ENCODE measurements at places on chromosomes 3 and 15. TPM values are rescaled to one million over a fixed set of nuclear protein-coding genes. Genes with fewer than 3 reads are reported as not detected.
A peak's percentile ranks its signal among the peaks of the same experiment; 100 is the strongest.

DNA sequence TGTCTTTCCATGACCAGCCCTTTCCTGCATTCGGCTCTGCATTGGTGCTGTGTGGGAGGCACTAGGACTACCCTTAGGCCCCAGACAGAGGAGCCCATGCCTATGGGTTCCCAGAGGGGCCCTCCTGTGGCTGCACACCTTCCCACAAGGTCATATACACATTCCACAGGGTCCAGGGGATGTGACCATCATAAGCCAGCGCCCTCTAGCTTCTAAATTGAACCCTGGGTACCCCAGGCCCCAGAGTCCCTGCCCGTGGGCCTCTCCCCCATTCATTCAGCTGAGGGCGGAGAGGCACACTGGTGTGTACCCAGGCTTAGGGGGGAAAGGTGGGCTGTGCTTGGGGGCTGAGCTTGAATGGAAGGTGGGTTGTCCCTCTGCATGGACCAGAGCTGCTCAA is 10.2 kb upstream of the SLC6A6 start:
- DNase-seq: peak; percentile 8

DNA sequence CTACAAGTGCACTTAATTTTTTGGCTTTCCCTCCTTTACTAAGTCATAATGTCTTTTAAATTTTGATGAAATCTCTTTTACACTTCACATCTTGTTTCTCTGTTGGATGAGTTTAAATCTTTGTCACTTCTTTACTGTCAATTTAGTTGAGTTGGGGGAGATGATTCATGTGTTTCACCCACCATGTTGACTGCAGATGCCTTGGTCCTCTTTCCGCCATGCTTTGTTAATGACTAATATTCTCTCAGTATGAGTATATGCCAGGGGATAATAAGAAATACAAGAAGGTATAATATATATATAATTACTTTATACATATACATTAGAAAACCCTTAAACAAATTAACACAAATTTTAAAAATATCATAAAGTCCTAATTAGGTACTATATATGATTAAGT is 149.7 kb upstream of the SPRED1 start:
- DNase-seq: no peak

DNA sequence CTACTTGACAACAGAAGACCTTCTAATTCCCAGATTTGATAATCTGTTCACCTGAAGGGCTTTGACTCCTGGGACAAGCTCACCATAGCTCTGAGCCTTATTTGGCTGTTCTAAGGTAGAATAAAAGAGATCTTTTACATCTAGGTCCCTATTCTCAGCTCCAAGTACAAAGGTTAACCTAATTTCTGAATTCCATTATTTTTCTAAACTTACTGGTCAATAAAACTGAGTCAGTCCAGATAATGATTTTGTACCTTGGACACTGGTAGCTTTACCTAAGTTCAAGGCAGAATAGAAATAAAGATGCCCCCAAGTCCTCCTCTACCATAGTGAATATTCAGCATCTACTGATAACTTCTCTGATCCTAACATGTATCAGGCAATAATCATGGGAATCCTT is 81.8 kb upstream of the MEX3B start:
- DNase-seq: no peak

The CYP8B1 gene
- not detected for total RNA-seq

The ANKUB1 gene
- not detected for total RNA-seq

The FOXB1 gene
- not detected for total RNA-seq
